Activated CD8-positive, alpha-beta T cell treated with anti-CD3 and anti-CD28 coated beads, Interleukin-2, amount 10 ng/mL, durations not matched to agents 7 days and 5 days (primary cell): ENCODE measurements at places on chromosomes 4 and X.

GRCh38 chrX:23759821-23760220 is 16.7 kb upstream of the ACOT9 start:
- no peak for DNase-seq

DNA sequence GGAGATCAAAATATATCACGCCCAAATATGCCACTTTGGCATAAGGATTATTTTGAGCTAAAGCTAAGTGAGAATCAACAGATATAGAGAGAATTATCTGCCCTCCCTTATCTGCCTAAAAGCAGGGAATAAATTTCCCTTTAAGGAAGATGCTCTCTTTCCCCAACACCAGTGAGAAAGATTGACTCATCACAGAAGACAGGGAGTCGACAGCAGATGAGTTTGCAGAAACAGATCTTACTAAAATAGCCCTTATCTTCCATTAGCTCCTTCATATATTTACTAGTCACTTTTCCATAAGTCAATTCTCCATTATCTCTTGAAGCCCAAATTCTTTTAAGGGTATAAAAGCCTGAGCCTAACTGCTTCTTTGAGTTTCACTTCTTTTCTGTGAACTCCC is 156.6 kb downstream of the CAMK2D start:
- no peak for DNase-seq

DNA sequence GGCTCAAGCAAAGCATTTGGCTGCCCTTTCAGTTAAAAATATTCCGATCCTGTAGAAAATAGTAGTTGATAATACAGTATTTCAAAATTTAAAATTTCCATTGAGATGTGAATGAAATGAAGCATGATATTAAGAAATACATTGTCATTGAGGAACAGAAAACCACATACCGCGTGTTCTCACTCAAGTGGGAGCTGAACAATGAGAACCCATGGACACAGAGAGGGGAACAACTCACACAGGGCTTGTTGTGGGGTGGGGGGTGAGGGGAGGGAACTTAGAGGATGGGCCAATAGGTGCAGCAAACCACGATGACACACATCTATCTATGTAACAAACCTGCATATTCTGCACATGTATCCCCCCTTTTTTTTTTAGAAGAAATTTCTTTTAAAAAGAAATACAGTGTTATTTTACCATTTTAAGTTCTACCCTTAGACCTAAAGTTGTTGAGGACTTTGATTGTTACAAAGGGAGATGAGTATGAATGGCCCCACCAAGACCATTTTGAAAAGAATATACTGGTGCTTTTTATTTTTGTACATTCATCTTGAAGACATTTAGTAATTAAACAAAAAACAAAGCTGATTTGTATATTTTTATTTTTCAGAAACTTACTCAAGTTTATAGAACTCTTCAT is 52.0 kb upstream of the IL13RA1 start:
- DNase-seq = no peak

GRCh38 chrX:109384699-109385098 is 97.2 kb downstream of the GUCY2F start:
- DNase-seq = no peak

DNA sequence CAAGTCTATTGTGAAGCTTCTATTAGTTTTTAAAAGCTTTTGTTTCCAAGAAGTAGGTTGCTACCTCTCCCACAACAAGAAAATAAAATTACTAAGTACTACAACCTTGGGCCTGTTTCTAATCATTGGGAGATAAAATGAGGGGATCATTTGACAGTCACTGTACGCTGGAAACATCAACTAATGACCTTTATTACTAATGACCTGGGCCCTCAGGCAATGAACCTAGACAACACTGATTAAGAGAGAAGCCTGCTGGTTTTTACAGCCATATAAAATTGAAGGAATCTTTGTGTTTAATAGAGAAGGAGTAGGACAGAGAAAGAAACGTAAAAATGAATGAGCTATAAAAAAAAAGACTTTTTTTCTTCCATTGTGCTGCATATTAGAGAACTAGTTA is 1000.9 kb downstream of the STPG2 start:
- DNase-seq = no peak

GRCh38 chr4:154586296-154587033 is 4.1 kb downstream of the FGA start:
- no peak for DNase-seq

GRCh38 chr4:162683659-162684370 is 482.9 kb downstream of the NAF1 start:
- DNase-seq = no peak

DNA sequence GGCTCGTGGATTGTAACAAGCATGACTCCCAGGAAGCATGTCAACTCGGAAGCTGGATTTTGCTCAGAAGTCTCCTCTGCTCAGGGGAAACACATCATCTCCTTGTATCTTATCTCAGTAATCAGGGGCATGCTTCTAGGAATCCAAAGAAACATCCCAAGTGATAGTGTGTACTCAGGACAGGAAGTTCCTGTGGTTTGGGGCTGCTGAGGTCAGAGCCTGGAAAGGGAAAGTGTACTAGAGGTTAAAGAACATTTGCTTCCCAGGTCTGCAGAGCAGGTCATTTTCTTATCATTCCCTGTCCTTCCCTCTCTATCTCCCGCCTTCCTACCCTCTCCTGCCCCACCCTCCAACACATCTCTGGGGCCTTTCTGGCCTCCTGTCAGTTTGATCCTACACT is 38.8 kb downstream of the SLC34A2 start:
- DNase-seq = no peak

- DNase-seq = no peak
Measured at GRCh38 chr4:138225477-138225876, 16.7 kb downstream of the SLC7A11 start.

DNA sequence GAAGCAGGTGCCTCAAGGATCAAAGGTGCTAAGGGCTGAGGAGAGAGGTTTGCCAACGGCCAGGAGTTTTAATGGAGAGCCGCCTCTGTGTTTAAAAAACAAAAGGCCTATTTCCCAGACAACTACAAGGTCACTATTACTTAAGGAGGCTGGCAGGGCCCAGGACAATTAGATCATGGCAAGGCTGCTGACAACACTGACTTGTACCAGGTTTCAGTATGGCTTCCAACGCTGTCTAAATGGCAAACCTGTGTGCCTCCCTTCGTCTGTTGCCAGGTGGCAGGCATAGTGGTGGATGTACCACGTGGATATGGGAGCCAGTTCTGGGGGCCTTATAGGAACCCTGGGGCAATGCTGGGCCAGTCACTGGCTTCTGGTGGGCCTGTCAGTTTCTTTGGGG is 41.0 kb downstream of the NSG1 start:
- no peak for DNase-seq

DNA sequence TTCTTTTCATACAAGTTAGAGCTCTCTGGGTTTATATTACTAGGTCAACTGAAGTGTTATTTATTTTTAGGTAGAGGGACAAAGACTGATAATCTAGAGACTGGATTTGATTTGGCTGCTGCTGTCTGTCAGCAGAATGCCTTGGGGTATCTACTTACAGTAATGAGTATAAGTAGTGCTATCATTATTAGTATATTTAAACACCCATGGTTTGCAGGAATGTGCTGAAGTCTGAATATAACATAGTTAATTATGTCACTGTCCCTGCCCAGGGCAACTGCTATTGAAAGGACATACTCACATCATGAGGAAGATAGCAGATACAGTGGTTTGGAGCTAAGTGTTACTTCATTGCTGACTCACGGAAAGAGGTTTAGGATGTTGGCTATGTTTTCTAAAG is 76.2 kb downstream of the PRRG1 start:
- no peak for DNase-seq

GRCh38 chr4:22787753-22788375 is 95.1 kb downstream of the GBA3 start:
- DNase-seq = no peak

DNA sequence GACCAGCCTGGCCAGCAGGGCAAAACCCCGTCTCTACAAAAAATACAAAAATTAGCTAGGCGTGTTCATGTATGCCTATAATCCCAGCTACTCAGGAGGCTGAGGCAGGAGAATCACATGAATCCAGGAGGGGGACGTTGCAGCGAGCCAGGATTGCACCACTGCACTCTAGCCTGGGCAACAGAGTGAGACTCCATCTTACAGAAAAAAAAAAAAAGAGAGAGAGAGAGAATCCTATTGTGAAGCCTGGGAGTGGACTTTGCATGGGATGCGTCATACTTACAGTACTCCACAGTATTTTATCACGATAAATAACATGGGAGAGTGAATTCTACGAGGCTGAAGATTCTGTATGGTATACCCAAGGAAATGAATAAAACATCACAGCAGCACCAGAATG is 139.6 kb downstream of the AASDH start:
- no peak for DNase-seq

GRCh38 chr4:128225148-128225547 is 62.5 kb downstream of the PGRMC2 start:
- DNase-seq = no peak
